ENCODE measurements at places on chromosomes 1 and 21.

DNA sequence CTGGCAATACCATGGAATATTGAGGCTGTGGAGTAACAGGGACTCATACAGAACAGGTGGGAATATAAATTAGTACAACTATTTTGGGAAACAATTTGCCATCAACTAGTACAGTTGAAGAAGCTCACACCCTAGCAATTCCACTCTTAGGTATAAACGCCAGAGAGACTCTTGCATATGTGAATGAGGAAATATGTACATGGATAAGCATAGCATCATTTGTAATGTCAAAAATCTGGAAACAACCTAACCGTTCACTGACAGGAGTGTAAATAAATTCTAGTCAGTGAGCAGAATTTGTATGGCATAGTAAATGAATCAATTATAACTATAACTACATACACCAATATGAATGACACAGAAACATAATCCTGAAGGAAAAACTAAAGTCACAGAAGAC lies 83.7 kb downstream of the RAB3GAP2 start:
- H3K4me1 ChIP-seq = no peaks in the 10 kb centered on the region
- peaks cover 36% of the 10 kb centered on the region for H3K36me3 ChIP-seq
- no peak for DNase-seq
- H3K27me3 ChIP-seq = no peaks in the 10 kb centered on the region
- no peak overlapping the region for H3K27ac ChIP-seq

- no peaks in the 10 kb centered on the region for H3K27me3 ChIP-seq
- H3K27ac ChIP-seq = no peak overlapping the region
- no peak overlapping the region for H3K4me3 ChIP-seq
- no peaks in the 10 kb centered on the region for H3K4me1 ChIP-seq
- no peak for DNase-seq
These were observed 1125.3 kb upstream of the ADGRL2 start for GRCh38 chr1:80675454-80675853.

DNA sequence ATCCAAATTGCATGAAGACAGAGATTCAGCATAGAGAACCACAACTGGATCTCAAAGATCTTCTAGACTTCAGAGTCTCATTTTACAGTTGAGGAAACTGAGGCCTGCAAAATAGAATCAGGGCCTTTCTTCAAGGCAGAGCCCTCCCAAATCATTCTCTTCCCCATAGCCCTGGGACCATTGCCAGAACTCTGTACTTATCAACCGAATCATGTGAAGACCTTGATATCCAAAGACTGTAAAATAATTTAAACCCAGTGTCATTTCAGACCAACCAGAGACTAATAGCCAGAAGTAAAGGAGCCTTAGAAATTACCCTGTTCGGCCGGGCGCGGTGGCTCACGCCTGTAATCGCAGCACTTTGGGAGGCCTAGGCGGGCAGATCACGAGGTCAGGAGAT lies 90.1 kb downstream of the DTL start:
- no peaks in the 10 kb centered on the region for H3K27me3 ChIP-seq
- peaks cover 27% of the 10 kb centered on the region for H3K4me1 ChIP-seq
- peaks cover 39% of the 10 kb centered on the region for H3K36me3 ChIP-seq

DNA sequence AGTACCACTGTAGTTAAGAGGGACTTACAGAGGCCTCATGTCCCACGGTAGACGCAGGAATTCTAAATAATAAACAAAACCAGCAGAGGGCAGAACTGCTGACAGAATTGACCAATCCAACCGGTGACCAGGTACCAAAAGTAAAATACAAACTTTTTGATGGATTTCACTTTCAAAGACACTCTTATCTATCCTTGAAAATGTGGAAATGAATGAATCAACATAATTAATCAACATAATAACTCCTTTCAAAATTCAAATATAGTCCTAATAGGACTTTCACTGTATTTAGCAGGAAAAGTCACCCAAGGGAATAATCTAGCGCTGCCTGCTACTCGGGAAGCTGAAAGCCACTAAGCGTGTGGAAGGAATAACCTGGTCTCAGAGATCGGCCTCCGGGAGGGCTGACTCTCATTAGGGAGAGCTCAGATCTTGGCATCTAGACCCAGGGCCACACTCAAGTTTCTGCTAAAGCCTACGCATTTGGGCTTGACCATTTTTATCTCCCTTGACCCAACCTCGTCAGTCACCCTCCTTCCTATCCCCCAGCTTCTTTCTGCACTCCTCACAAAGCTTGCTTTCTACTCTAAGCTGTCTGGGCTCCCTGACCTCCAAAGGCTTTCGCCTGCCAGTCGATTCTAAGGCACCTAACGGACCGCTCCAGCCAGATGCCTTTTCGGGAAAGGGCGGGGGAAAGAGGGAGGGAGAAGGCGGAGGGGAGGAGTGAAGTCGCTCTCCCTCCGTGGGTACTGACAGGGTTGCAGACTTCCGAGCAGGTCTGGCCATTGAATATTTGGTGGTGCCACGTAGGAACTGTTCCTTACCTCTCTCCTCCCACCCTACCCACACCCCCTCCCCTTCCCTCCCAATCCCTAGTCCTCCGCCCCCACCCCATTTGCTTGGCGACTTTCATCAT lies 1.6 kb downstream of the COL11A1 start:
- no peaks in the 10 kb centered on the region for H3K36me3 ChIP-seq
- peaks cover 2% of the 10 kb centered on the region for H3K4me1 ChIP-seq
- H3K4me3 ChIP-seq = no peak overlapping the region
- DNase-seq = no peak
- no peak overlapping the region for H3K27ac ChIP-seq
- peaks cover 26% of the 10 kb centered on the region for H3K27me3 ChIP-seq

DNA sequence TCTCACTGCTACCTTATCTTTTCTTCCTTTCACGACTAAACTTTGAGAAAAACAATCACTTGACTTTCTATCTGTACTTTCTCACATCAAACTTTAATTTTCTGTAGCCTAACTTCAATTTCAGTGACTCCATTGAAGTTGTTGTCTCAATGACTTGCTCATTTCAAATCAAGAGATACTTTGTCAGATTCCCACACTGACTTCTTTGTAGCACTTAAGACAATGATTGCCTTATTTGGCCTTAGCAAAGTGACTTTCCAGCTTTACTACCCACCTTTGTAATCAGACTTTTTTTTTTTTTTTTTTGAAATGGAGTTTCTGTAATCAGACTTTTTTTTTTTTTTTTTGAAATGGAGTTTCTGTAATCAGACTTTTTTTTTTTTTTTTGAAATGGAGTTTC lies 37.0 kb downstream of the AGO4 start:
- no peak for DNase-seq
- no peaks in the 10 kb centered on the region for H3K27me3 ChIP-seq
- peaks cover 11% of the 10 kb centered on the region for H3K36me3 ChIP-seq
- no peaks in the 10 kb centered on the region for H3K4me1 ChIP-seq

Data from activated T-helper 2 cell treated with anti-CD3 and anti-CD28 coated beads, Interferon-gamma antibody, Interleukin-2, Interleukin-4, amounts not matched to agents 10 μg/mL and 5 μg/mL and 100 μg/mL, durations not matched to agents 14 hours and 24 hours and 36 hours (primary cell).